ENCODE measurements at places on chromosomes 4 and X.

DNA sequence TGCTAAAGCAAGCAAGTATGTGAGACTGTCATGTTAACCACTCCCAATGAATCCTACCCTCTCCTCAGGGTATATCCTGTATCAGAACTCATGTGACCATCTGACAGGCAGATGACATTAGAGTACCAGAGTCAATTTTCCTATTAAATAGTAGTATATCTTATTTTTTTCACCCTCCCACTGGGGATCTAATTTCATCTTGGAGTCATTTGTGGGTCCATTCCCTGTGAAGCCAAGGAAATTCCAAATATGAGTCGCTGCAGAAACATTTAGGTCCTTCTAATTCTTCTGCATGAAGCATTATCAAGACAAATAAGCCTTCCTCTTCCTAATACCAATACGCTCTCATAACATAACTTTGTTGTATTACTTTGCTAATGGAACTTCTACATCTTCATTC is 52.2 kb upstream of the BLTP1 start:
- peak; percentile 2 for DNase-seq

- peak; percentile 4 for DNase-seq
These were observed 207.7 kb upstream of the HDX start for GRCh38 chrX:84709987-84710386.

- no peak for DNase-seq
These were observed 23.7 kb upstream of the LRAT start for GRCh38 chr4:154720123-154720522.

GRCh38 chr4:87117732-87118075 is 102.7 kb downstream of the KLHL8 start:
- no peak for DNase-seq

- DNase-seq = no peak
These were observed 565.7 kb downstream of the PPARGC1A start for GRCh38 chr4:23324021-23324690.

DNA sequence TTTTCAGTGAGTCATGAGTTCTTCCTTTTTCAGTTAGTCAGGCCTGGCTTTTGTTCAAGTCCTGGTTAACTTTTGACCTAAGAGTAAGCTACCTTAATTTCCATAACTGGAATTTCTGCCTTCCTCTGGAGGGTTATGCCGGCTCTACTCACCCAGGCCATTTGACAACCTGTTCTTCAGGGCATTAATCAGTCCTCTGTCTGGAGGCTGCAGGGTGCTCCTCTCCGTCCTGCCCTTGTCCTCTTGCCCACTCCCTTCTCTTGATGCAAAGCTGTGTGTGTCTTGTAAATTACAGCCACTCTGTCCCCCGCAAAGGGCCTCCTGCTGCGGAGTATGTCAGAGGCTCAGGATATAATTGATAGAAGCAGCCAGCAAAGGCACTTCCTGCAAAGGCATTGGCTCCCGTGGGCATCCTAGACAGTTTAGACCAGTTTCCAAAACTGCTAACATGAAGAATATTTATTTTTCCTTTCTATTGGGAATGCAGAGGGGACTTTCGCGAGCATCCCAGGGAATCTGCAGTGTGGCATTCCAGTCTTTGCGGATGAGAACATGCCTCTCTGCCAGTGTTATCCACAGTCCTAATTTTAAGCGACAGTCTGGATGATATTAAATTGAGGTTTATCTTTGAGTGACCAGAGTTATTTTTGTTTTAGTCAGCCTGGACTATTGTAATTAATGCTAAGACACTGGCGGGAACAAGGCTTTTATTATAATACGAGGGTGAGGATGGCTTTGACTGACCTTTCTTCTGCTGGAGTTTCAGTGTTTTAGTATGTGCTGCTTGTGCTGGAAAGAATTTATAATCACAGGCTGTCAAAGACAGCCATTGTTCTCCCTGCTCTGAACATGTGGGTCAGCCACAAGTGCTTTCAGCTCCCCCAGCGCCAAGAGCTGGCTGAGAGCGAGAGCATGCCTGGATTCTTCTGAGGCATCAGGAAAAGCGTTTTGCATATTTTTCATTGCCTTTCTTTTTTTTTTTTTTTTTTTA is 74.2 kb downstream of the LIMCH1 start:
- peak; percentile 90 for DNase-seq

DNA sequence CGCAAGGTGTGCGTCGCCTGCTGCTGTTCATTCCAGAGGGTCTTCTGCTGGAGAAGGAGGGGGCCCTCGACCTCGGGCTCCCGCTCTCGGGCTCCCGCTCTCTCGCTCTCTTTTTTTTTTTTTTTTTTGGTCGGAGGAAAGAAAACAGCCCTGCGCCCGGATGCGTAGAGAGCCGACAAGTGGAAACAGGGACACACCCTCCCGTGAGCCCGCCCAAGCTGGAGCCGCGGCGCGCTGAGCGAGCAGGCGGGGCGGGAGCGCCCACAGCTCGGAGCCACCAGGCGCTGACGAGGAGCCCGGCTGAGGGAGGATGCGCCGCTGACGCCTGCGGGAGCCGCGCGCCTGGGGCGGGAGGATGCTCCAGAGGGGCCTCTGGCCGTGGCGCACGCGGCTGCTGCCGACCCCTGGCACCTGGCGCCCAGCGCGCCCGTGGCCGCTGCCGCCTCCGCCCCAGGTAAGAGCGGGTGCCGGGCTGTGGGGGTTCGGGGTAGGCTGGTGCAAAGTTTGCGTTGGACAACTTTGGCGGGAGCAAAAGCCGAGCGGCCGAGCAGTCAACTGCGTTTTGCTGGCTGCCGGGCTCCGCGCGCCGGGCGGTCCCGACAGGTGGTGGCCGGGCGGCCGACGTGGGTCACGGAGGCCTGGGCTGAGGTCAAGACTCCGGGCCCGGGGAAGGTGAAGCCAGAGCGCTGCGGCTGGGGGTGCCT is at the start of gene MCUB:
TSS of gene MCUB (plus strand) at position 264 of the 704 bp plus-strand sequence. CDS start at position 356, 92 bp downstream.
- DNase-seq = peak; percentile 95

DNA sequence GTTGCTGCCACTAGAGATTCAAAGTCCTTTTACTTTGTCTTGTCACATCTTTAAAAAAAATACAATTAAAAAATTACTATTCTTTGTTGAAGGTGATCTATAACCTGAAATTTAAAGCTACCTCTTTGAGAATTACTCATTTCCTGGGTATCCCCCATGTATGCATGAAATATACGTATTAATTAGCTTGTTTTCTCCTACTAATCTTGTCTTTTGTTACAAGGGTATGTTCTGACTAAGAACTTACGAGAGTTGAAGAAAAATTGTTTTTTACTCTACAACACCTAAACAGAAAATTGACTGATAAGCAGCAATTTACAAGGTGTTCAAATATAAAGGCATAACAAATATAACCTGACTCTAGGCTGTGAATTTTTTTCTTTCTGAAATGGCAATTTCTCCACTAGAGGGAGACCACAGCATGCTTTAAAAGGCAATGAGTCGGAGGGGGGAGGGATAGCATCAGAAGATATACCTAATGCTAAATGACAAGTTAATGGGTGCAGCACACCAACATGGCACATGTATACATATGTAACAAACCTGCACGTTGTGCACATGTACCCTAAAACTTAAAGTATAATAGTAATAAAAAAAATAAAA is 249.6 kb downstream of the OPHN1 start:
- DNase-seq = peak; percentile 49

- DNase-seq = no peak
These were observed 8.6 kb downstream of the DAPP1 start for GRCh38 chr4:99825272-99825671.

DNA sequence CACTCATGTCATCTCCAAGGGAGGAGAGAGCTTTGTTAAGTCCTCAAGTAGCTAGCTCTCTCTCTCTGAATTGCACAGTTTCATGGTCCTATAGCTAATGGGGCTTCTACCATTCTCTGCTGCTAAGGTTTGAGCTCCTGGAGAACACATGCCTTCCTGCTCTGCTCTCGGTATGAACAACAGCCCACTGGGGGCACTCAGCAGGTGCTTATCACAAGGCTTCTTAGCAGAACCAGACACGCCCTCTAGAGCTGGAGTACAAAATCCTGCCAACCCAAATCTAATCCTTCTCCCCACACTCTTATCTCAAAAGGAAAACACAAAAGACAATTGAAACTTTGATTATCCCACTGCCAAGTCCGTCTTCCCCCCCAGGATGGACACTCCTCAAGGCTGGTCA is 176.5 kb downstream of the HS3ST1 start:
- no peak for DNase-seq

DNA sequence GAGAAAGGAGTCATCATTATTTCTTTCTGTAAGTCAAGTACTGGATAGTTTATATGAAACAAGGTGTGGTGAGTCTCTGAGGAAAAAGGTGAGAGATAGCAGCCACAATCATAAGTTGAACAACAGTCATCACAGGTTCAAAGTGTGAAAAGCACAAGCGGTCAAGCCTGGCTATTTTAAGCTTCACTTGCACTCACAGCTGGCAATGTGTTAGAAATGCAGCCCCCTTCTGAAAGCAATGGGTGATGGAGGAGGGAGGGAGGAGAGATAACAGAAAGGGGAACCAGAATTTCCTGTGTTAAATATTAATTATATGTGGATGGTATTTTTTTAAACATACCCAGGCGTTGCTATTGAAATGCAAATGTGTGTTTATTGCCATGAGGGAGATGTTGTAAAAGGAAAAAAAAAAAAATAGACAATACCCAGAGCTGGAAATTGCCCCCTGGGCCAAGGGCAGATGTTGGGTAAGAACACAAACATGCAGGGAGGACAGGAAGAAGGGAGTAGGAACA is 26.9 kb upstream of the BMP3 start:
- no peak for DNase-seq

Measured in eye (tissue), 1 donor.